Smooth muscle cell of the umbilical artery (primary cell): ENCODE measurements at places on chromosomes 16 and 17. TPM values are rescaled to one million over a fixed set of nuclear protein-coding genes. Genes with fewer than 3 reads are reported as not detected.

FOXJ1 gene
- not detected in 2 replicates for total RNA-seq

ETV4 gene
- 0.59 and 4.9 TPM in 2 replicates for total RNA-seq

KRT222 gene
- total RNA-seq, result not detected in 2 replicates

HLF gene
- not detected in 2 replicates for total RNA-seq

RNF222 gene
- total RNA-seq, result not detected in 2 replicates

KCNJ12 gene
- total RNA-seq, result 0.89 and 1.5 TPM in 2 replicates

LRRC59 gene
- 157 and 297 TPM in 2 replicates for total RNA-seq
